ENCODE measurements at places on chromosomes 16 and 17.

- DNase-seq, result no peak
These were observed 85.5 kb upstream of the SALL1 start for GRCh38 chr16:51236583-51236982.

- DNase-seq, result no peak
These were observed 12.2 kb downstream of the PPL start for GRCh38 chr16:4924593-4925292.

DNA sequence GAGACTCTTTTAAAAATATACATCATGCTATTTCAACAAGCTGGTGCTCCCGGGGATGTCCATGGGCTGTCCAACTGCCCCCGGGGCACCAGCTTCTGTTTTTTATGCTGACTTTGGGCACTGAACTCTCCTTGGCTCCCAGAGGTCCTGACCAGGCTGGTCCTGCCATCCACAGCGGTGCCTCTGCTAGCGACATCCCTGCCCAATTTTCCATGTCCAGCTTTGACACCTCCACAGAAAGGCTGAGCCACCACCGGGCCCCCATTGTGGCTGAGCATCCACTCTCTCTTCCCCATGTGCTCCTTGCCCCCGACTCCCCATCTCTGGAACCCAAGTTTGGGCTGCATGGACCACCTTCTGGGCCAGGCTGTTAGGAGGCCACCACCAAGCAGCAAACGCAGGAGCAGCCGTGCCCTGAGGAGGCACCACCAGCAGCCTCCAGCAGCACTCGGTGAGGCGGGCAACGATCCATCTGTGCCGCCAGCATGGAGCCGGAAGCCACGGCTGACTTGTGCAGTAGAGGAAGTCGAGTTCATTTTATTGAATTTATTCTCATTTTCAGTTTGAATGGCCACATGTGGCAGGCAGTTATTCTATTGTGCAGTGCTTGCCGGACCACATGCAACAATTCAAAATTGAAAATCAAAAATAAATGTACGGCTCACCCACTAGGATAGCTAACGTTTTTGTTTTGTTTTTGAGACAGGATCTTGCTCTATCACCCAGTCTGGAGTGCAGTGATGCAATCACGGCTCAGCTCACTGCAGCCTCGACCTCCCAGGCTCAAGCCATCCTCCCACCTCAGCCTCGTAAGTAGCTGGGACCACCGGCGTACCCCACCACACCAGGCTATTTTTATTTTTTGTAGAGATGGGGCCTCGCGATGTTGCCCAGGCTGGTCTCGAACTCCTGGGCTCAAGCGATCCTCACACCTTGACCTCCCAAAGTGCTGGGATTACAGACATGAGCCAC is 2.8 kb upstream of the MEAK7 start:
- no peak for DNase-seq

- no peak for DNase-seq
These were observed 451.3 kb downstream of the PMP22 start for GRCh38 chr17:14813649-14814370.

DNA sequence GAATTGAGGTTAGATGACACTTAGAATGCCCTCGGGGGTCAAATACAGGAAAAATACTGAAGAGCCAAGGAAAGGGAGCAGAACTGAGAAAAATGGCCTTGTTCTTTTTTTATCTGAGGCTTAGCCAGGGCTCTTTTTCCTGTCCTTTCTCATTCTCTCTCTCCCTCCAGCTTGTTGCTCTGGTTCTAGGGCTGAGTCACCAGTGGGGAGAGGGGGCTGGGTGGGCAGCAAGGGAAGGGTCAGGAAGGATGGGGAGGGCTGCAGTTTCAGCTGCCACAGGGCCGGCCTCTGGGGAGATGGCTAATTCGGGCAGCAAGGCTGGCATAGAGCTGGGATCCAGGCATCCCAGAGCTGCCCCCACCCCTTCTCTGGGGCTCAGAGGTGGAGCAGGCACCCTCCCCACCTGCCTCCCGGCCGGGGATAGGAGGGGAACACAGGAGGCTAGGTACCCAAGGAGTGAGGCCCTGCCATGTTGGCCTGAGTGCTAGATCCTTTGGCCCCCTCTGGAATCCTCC is 3.9 kb downstream of the ITGA3 start:
- DNase-seq, result no peak

GRCh38 chr17:55601874-55602364 is 90.7 kb upstream of the SMIM36 start:
- no peak for DNase-seq

DNA sequence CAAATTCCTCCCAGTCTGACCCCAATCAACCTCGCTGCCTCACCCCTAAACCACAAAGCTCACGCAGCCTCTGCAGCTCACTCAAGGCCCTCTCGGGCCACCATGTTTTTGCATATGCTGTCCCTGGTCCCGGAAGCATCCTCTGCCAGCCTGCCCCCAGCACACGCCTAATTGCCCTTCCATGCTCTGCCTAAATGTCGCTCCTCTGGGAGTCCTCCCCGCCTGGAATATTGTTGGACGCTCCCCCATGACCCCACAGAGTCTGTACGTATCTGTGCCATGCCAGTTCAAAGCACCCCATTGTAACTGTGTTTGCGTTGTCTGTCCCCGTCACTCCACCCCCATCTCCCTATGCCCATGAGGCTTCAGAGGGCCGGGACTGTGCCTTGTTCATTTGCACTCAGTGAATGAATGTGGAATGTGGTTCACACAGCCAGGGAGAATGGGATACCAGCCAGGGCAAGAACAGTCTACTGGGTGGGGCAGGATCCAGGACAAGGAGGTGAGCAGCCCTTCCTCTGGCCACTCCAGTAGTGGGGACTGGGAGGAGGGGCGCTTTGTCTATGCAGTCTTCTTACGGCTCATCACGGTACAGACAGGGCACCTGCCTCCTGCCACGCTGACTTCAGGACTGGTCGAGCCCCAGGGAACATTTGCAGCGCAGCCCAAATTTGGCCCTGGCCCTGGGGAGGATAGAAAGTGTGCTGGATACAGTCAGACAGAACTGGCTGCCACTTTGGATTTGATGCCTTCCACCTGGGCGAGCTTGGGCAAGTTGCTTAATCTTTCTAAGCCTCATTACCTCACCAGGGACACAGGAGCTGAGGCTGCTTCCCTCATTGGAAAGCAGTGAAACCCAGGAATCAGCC is 48.5 kb downstream of the NOS2 start:
- no peak for DNase-seq

GRCh38 chr16:62692685-62693084 is 656.4 kb upstream of the CDH8 start:
- no peak for DNase-seq

DNA sequence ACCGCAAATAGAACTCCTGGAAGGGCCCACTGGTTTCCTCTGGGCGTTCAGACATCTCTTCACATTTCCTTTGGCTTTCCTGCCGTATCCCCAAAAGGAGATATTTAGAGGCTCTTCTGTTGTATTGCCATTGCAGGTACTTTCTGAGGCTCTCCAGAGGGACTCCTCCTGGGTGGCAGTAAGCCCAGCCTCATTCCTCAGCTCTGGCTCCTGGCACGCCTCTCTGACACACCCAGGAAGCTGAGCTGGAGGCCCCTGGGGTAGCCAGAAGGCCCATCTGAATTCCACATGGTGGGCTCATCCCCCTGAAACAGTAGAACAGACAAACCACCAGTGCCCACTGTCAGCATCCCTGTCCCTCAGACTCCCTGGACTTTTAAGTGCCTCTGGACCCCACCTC is 206.7 kb downstream of the PARN start:
- no peak for DNase-seq
